Kidney epithelial cell (primary cell): ENCODE measurements at places on chromosomes 6 and 20. TPM values are rescaled to one million over a fixed set of nuclear protein-coding genes. Genes with fewer than 3 reads are reported as not detected.

GRCh38 chr6:47168180-47168579, 126.0 kb upstream of the ADGRF1 start:
- DNase-seq: peak; percentile 96

- no peak for DNase-seq
Measured at GRCh38 chr20:3923818-3924217, 34.6 kb downstream of the PANK2 start.

GRCh38 chr6:102154176-102154575, 760.7 kb downstream of the GRIK2 start:
- DNase-seq: no peak

Gene BHLHE23
- not detected in 2 replicates for total RNA-seq

GRCh38 chr6:34993213-34993612, 104.2 kb downstream of the ANKS1A start:
- no peak for DNase-seq

Gene ZNF341
- 1.2 and 2.3 TPM in 2 replicates for total RNA-seq
